Cerebellar nuclear complex (tissue), 1 donor: ENCODE measurements at places on chromosomes 1 and 21.

DNA sequence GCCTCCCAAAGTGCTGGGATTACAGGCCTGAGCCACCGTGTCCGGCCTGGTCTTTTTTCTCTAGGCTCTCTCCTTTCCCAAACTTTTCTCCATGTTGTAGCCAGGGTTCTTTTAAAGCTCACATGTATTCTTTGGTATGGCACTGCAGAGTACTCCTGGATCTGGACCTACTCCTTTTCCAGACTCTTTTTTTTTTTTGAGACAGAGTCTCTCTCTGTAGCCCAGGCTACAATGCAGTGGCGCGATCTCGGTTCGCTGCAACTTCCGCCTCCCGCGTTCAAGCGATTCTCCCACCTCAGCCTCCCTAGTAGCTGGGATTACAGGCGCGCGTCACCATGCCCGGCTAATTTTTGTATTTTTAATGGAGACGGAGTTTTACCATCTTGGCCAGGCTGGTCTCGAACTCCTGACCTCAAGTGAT, 602 bp upstream of the MED18 start:
- no peak for DNase-seq

- no peak for DNase-seq
These were observed 744 bp upstream of the WDR26 start for GRCh38 chr1:224435318-224435763.

GRCh38 chr21:20591284-20591683, 406.9 kb upstream of the NCAM2 start:
- DNase-seq = no peak

GRCh38 chr1:27726173-27727044, 648 bp downstream of the FAM76A start:
- no peak for DNase-seq

- no peak for DNase-seq
These were observed 499.0 kb downstream of the NUF2 start for GRCh38 chr1:163820766-163821165.

DNA sequence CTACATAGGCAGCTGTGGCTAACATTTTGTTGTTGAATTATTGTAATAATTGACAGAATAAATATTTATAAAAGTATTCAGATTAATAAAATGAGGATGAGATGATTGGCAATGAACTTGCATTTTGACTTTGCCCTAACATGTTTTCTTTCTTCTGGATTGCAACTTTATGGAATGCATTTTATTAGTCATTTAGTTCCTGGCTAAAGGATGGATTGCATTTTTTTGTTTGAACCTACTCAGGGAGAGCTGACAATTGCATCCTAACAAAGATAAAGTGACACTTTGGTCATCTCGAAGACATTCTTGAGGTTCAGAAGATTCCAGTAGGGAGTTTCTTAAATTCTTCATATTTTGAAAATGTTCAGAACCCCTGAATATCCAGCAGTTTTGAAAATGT, 37.5 kb downstream of the PGM1 start:
- no peak for DNase-seq

GRCh38 chr1:87044840-87045239, 130.4 kb downstream of the HS2ST1 start:
- DNase-seq = no peak

DNA sequence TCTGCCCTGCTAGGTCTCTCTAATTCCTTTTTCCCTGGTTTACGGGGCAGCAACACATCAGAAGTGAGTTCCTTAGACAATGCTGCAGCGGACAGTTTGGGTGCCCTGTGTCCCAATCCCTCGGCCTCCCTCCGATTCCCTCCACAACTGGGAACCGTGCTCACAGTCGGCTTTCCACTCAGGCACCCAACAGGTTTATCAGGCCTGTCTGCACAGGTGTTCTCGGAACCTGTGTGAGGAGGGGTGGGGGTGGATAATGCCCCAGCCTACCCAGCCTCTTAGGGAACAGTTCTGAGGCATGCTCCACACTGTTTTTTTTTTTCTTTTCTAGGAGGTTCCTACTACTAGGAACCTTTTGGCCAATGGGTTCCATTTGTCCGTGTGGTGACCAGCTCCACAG, 131.2 kb downstream of the DISC1 start:
- DNase-seq = no peak

DNA sequence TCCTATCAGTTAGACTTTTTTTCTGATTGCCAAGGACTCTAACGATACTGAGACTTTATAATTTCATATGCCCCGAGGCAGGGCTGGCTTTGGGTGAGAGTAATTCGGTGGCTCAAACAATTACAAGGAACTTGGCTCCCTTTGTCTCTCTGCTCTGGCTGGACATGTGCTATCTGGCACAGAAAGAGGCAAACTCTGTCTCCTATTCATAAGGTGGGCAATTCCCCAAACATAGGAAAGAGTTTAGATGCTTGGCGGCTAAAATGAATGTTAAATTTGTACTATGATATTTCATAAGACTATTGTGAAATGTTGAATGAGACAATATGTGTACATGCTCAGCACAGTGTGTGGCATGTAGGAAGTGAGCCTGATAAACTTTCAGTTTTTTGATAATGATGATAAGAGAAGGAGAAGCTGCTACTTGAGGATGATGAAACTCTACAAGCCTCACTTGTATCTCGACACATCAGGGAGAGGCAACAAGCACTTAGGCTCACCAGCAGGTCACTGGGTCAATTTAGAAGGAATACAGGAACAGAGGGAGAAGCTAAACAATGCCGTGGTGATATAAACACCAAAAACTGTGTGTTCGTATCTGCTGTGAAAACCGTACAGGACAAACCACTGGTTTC, 12.6 kb upstream of the NTPCR start:
- DNase-seq = no peak

GRCh38 chr1:224217655-224218623, 34.9 kb downstream of the DEGS1 start:
- DNase-seq = no peak

DNA sequence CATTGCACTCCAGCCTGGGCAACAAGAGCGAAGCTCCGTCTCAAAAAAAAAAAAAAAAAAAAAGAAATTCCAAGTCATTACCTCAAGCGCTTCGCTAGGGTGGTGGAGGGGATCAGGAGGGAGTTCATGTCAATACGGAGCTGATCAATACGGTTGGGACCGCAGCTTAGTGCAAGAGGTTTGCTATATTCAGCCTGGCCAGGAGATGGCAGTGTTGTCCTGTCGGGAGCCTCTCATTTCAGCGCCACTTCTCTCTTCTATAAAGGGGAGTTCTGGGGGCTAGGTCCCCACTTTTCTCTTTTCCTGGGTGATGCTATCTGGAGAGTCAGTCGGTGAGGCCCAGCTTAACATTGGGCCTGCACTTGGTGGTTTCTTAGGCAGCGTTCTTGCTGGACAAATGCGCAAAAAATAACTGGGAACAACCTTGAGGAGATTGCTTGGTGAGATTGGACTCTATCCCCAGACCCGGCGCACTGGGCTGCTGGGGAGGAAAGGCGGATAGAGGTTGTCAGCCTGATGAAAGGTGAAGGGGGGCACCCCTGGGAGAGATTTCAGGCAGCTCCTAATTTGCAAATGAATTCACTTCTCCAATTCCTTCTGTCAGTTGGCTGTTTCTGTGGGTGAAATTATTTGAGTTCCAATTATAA, 40.4 kb downstream of the KIAA0040 start:
- DNase-seq = no peak

GRCh38 chr1:238999944-239000343, 386.4 kb upstream of the CHRM3 start:
- no peak for DNase-seq

GRCh38 chr1:26375081-26375480, 2.5 kb upstream of the ZNF683 start:
- DNase-seq = no peak

DNA sequence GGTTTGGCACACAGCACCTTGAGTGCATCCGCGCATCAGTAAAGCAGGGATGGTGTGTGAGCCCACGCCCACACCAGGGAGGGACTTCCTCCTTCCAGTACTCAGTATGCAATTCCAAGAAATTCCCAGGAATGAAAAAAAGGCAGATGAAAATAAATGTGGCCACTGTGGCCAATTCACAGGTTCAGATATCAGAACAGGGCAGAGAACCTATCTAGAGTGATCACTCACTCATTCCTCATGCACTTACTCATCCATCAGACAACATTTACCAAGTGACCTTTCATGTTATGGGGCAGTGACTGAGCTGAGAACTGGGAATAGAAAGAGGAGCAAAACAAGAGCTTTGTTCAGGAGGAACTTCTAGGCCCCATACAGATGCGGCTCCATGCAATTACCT, 113.7 kb downstream of the ZSCAN20 start:
- DNase-seq = no peak

- no peak for DNase-seq
These were observed 21.3 kb upstream of the PHTF1 start for GRCh38 chr1:113780374-113781146.

DNA sequence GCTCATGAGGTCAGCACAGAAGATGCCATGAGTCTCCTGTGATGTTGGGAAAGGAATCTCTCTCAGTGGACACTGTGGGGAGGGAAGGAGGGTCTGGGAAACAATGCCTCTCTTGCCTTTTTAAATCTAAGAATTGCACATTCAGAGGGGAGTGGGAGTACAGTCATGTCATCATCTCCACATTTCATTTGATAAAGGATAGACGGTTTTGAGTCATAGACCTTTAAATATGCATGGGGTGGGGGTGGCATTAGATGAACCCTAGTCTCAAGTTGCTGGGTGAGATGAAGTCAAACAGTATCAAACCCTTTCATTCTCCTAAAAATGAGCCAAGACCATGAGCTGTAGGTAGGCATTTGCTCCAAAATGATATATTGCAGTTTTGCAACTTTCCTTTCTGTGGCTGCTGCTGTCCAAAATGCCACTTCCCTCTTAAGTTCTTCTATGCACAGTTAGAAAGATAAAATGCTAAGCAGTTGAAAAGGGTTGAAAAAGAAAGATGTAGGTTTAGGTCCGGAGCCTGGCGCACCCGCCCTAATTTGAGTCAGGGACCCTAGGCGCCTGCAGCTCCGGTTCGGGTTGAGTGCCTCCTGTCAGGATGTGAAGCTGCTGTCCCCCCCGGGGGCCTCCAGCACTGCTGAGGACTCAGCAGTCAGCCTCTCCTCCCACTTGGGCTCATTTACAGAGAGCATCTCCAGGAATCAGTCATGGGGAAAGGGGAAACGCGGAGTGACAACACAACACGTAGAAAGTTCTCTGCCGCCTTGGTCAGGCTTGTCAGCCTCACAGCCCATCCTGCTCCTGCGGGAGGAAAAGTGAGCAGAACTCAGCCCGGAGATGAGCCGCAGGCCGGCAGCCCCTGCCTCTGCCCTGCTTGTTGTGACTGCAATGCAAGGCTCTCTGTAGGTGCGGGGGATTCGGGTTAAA, 479.3 kb upstream of the RUNX1 start:
- no peak for DNase-seq

DNA sequence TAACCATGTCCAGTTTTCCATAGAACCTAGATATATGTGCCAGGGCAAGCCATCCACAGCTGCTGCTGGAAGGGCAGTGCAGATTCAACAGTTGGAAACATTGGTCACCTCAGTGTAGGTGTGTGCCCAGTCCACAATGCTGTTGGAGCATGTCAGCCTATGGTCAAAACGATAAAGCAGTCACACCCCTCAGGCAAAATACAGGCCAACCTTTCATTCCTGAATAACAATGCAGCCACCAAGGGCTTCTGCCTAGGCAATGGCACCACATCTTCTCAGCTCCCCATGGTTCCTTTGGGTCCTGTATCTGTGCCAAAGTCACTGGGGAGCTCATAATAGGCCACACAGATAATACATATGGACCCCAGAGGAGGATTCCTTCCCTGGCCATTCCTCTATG, 15.1 kb upstream of the TBX19 start:
- DNase-seq = no peak

DNA sequence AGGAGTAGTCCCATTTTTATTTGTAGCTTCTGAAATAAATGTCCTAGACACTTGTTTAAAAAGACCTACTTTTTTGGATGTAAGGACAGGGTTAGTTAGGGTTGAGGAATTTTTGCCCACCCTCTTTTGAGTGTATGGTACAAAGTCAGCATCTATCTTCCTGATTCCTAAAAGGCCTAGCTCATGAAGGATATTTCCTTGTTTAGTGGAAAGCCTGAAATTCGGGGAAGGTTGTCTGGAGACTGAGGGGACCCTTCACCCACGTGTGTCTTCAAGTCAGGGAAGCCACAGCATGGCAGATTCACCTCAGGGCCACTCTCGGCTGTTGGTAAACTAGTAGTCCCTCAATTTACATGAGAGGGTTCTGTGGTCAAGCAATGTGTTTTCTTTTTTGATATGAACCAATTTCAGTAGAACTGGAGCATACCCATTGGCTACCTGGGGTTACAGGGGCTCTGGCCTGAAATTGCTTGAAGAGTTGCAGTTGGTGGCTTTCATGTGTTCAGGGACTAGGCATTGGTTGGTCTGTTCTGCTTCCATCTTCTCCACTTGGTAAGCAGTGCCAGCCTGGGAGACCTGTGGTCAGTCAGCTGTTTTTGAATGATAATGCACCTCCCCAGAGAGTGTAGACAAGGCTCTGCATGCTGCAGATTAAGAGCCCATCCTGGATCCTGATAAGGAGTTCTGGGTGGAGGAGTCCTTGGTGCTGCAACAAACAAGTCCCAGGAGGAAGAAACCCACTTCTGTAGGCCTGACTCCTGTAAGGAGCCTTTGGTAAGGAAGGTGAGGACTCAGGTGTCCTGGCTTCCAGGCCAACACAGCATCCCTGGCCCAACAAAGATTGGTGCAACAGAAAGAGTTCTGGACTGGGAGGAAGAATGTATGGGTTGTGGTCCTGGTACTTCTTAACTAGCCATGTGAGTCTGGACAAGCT, 6.3 kb downstream of the BTG2 start:
- no peak for DNase-seq

DNA sequence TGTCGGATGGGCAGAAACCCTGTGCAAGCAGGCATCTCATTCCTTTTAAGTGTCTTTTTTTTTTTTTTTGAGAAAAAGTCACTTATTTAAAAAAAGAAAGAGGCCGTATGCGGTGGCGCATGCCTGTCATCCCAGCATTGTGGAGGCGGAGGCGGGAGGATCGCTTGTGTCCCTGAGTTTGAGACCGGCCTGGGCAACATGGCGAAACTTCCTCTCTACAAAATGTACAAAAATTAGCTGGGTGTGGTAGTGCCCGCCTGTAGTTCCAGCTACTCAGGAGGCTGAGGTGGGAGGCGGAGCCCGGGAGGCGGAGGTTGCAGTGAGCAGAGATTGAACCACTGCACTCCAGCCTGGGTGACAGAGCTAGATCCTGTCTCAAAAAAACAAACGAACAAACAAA, 1.7 kb downstream of the GPR137B start:
- DNase-seq = no peak

DNA sequence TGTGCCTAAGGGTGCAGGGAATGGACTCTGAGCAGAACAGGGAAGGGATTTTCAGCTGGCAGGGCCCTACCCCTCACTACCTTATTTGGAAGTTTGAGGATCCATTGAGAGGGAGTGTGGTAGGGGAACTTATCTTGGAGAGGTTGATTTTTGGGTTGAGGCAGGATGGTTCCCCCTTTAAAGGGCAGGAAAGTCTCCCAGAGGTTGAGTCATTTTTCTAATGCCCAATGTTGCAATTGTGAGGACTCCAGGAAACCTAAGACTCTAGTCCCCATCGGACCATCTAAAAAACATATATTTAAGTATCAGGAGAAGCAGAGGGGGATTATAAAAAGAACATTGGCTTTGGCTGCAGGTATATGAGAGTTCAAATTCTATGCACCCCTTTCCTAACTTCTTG, 47.3 kb downstream of the SAMD13 start:
- DNase-seq = no peak
